ENCODE measurements at places on chromosomes 1 and 21. TPM values are rescaled to one million over a fixed set of nuclear protein-coding genes. Genes with fewer than 3 reads are reported as not detected.

ERVH48-1 gene
- not detected for total RNA-seq

KRTAP19-1 gene
- not detected for total RNA-seq

NECTIN4 gene
- total RNA-seq, result 0.07 TPM

OSCP1 gene
- total RNA-seq, result not detected

C1orf116 gene
- total RNA-seq, result 0.21 TPM

GUCA2A gene
- not detected for total RNA-seq

PLA2G5 gene
- total RNA-seq, result not detected

ATF6 gene
- total RNA-seq, result 25.0 TPM

SLFNL1 gene
- total RNA-seq, result 0.09 TPM

DNASE2B gene
- not detected for total RNA-seq

CYP4X1 gene
- total RNA-seq, result not detected

- H3K4me3 ChIP-seq, result no peak overlapping the region
- H3K36me3 ChIP-seq, result no peaks in the 10 kb centered on the region
- H3K27ac ChIP-seq, result no peak overlapping the region
- no peak for DNase-seq
- no peaks in the 10 kb centered on the region for H3K4me1 ChIP-seq
Observed at GRCh38 chr21:20330652-20331051, 667.6 kb upstream of the NCAM2 start.

- H3K27ac ChIP-seq, result no peak overlapping the region
- H3K4me3 ChIP-seq, result no peak overlapping the region
- H3K4me1 ChIP-seq, result no peaks in the 10 kb centered on the region
- DNase-seq, result no peak
- no peaks in the 10 kb centered on the region for H3K36me3 ChIP-seq
Observed at GRCh38 chr1:194442901-194443575, 1256.6 kb upstream of the B3GALT2 start.

DNA sequence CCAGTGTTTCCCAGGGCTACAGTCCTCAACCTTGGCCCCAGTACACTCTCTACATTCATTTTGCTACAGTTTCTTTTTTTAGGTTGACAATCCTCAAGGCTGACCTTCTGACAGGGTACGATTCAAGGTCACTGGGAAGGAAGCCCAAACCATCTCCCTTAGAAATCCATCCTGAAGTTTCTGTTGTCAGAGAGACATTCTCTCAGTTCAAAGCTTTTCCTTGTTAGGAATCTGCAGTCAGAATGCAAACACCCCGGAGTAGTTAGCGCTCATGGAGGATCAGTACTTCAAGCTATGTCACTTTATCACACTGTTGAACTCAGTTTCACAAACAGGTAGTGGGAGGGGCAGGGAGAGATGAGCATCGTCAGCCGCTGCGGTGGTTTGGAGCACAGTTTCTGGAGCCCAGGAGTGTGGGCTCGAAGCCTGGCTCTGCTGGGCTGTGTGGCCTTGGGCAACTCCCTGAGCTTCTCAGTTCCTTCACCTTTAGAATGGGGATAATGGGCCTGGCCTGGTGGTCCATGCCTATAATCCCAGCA is 4.2 kb downstream of the SLC2A5 start:
- DNase-seq, result no peak
- peaks cover 5% of the 10 kb centered on the region for H3K4me1 ChIP-seq
- no peaks in the 10 kb centered on the region for H3K36me3 ChIP-seq
- no peak overlapping the region for H3K4me3 ChIP-seq
- H3K27ac ChIP-seq, result no peak overlapping the region

GRCh38 chr21:38614558-38614957 is 116.3 kb upstream of the ERG start:
- H3K27ac ChIP-seq, result no peak overlapping the region
- H3K4me1 ChIP-seq, result no peaks in the 10 kb centered on the region
- H3K4me3 ChIP-seq, result no peak overlapping the region
- no peak for DNase-seq

DNA sequence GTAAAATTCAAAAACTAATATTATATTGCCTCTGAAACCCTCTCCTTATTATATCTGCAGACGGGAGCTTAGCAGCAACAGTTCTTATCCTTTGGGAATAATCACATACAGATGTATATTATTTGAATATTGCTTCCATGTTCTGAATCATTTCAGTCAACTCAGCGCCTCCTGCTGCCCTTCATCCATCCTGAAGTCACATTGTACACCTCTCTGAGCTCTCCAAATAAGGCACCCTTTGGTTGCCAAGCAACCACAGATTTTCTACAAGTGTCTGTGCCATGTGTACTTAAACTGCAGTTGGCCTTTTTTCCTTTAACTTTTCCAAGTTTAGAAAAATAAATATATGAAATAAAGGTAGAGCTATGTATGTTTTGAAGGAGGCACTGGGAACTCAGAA is 384.3 kb downstream of the LRRIQ3 start:
- H3K27me3 ChIP-seq, result no peaks in the 10 kb centered on the region
- no peaks in the 10 kb centered on the region for H3K4me1 ChIP-seq
- DNase-seq, result no peak

GRCh38 chr1:164569866-164570265 is 10.9 kb downstream of the PBX1 start:
- no peaks in the 10 kb centered on the region for H3K4me1 ChIP-seq
- H3K27me3 ChIP-seq, result no peaks in the 10 kb centered on the region
- DNase-seq, result no peak
- no peak overlapping the region for H3K4me3 ChIP-seq
- no peaks in the 10 kb centered on the region for H3K36me3 ChIP-seq

- H3K4me1 ChIP-seq, result peaks cover 9% of the 10 kb centered on the region
- peak; percentile 29 for DNase-seq
- H3K36me3 ChIP-seq, result peaks cover 10% of the 10 kb centered on the region
- peak overlapping the region; percentile 89 for H3K27ac ChIP-seq
Observed at GRCh38 chr1:85275701-85276214, 674 bp downstream of the BCL10 start.

DNA sequence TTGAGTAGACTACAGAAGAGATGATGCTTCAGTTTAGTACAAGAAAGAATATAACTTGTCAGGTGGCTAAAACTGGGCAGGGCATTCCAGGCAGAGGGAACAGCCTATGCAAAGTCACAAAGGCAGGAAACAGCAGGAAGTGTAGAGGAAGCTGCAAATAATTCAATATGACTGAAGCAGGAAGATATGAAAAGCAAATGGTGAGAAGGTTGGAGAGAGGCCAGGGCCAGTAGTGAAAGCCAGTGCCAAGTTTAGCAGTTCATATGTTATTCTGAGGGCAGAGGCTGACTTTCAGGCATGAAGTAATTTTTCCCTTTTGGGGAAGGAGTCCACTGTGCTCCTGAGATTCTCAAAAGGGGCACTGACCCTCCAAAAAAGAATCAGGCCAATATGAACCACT is 8.0 kb upstream of the YBX1 start:
- no peak for DNase-seq
- H3K4me3 ChIP-seq, result no peak overlapping the region
- H3K4me1 ChIP-seq, result no peaks in the 10 kb centered on the region
- no peaks in the 10 kb centered on the region for H3K27me3 ChIP-seq

- no peak overlapping the region for H3K4me3 ChIP-seq
- no peak for DNase-seq
- H3K27ac ChIP-seq, result no peak overlapping the region
- H3K4me1 ChIP-seq, result peaks cover 3% of the 10 kb centered on the region
- H3K27me3 ChIP-seq, result no peaks in the 10 kb centered on the region
Observed at GRCh38 chr1:59026472-59026948, 242.7 kb upstream of the JUN start.

- H3K36me3 ChIP-seq, result no peaks in the 10 kb centered on the region
- no peak for DNase-seq
- no peaks in the 10 kb centered on the region for H3K27me3 ChIP-seq
- H3K27ac ChIP-seq, result no peak overlapping the region
- H3K4me1 ChIP-seq, result no peaks in the 10 kb centered on the region
Observed at GRCh38 chr1:239817276-239817675, 274.4 kb upstream of the FMN2 start.

DNA sequence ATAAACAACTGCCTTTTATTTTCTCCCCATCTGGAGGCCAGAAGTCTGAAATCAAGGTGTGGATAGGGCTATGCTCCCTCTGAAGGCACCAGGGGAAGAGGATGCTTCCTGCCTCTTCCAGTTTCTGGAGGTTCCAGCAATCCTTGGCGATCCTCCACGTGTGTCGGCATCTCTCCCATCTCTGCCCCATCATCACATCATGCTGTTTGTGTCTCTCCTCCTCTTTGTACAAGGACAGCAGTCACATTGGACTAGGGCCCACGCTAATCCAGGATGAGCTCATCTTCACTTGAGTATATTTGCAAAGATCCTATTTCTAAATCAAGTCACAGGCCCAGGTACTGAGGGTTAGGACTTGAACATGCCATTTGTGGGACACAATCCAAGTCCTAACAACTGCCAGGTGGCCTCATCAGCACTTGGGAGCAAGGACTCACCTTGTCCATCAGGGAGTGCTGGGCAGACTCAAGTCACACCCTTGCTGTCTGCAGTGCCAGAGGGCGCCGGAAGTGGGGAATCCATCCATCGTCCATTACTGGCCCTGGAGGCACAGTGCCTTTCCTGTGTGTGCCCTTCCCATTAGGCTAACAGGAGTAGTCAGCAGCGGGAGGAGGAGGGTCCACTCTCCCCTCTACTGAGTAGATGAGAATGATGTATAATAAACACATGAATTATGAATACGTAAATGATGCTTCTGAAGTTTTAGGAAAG is 185.4 kb upstream of the AJAP1 start:
- no peak overlapping the region for H3K27ac ChIP-seq
- H3K36me3 ChIP-seq, result no peaks in the 10 kb centered on the region
- no peaks in the 10 kb centered on the region for H3K27me3 ChIP-seq
- no peak overlapping the region for H3K4me3 ChIP-seq

DNA sequence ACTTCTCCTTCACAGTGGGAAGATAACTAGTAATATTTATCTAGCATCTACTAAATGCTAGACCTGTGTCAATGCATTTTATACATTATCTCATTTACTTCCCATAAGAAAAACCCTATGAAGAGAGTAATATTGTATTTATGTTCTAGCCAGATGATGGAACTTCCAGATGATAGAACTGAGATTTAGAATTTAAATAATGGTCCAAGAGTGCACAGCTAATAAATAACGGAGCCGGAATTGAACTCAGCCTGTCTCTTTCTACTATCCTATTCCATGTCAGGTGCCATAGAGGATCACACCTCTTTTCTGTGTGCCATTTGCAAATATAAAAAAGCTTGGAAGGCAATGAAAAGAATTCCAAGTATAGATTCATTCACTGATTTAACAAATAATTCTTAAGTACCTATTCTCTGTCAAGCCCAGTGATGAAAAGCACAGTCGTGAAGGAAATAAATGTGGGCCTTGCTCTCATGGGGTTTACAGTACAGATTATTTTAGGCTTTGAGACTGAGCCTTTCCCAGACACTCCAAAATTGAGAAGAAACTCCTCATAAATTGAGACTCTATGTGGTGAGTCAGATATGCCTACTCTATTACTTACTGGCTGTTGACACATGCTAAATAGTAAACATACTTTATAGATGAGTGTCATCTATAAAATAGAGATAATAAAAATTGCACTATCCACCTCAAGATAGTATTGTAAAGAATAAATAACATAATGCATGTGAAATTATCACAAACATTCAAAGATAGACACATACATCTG is 378.0 kb upstream of the PRMT6 start:
- no peak for DNase-seq
- H3K36me3 ChIP-seq, result no peaks in the 10 kb centered on the region
- H3K27ac ChIP-seq, result no peak overlapping the region

DNA sequence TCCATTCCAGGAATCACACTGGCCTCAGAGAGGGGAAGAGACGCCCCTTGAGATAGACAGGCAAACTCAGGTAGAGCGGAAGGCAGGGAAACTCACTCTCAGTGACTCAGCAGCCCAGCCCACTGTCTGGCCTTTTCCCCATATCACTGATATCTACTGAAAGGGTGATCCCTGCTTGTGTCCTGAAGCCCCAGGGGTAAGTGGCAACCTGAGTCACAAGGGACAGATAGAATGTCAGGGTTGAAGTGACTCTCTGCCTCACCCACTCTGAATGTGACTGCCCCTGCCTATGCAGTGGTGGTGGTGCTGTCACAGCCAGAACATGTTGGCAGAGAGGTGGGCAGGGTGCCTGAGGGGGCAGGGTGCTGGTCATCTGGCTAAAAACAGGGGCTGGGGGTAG is 157.5 kb upstream of the FGGY start:
- no peaks in the 10 kb centered on the region for H3K27me3 ChIP-seq
- H3K27ac ChIP-seq, result no peak overlapping the region
- no peak for DNase-seq
- H3K4me1 ChIP-seq, result no peaks in the 10 kb centered on the region

- H3K27me3 ChIP-seq, result no peaks in the 10 kb centered on the region
- H3K36me3 ChIP-seq, result no peaks in the 10 kb centered on the region
- no peak for DNase-seq
- no peaks in the 10 kb centered on the region for H3K4me1 ChIP-seq
Observed at GRCh38 chr21:33696465-33696864, 54.2 kb downstream of the ITSN1 start.

DNA sequence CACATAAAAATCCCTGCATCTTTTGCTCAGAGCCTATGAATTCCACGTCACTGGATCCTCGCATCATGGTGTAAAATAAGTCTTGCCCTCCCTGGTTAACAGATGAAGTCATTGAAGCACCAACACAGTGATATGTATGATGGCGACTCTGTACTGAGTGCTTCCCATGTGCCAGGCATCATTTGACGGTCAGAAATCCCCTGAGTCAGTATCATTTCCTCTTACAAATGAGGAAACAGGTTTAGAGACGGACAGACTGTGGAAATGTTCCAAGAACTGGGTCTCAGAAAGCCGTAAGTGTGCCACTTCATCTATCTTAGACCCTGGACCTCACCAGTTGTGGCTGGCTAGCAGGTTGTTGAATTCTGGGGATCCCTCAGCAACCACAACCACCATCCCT is 5.1 kb upstream of the OLFML2B start:
- peaks cover 6% of the 10 kb centered on the region for H3K27me3 ChIP-seq
- no peaks in the 10 kb centered on the region for H3K36me3 ChIP-seq
- no peak overlapping the region for H3K4me3 ChIP-seq
- peaks cover 6% of the 10 kb centered on the region for H3K4me1 ChIP-seq
- DNase-seq, result no peak
- no peak overlapping the region for H3K27ac ChIP-seq

DNA sequence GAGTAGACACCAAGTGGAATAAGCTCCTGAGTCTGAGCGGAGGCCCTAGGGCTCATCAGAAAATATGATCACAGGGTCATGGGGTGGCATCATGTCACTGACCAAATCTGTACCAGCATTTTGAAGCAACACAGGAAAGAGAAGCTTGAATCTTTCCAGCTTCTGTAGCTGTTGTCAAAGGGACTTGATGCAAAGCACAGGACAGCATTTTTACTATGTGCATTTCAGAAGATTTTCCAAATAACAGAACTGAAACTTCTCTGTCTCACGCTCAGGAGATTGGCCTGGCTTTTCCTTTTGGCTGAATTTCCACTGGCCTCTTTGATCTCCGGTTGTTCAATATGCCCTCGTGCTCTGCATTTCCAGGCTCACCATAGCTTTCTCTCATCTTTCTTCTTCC is 127.2 kb upstream of the ATP1B1 start:
- no peaks in the 10 kb centered on the region for H3K4me1 ChIP-seq
- no peak for DNase-seq
- no peak overlapping the region for H3K27ac ChIP-seq
- no peaks in the 10 kb centered on the region for H3K36me3 ChIP-seq
- H3K27me3 ChIP-seq, result no peaks in the 10 kb centered on the region
